Iris pigment epithelial cell (primary cell): ENCODE measurements at places on chromosomes 13 and 19.
A peak's percentile ranks its signal among the peaks of the same experiment; 100 is the strongest.

DNA sequence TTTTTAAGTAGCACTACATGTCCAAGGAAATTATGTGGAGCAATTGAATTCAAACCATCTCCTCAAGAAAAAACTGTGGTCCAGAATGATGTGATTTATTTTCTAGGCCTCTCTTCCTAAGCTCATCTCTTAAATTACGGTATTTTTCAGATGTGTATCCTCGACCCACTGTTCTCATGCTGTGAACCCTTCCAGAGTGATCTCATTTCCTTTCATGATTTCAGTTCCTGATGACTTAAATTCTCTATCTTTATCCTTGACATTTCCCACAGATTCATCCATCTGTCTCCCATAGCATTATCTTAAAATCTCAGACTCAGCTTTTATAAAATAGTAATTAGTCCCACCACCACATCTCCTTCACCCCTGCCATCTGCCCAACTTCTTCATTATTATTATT lies 117.6 kb upstream of the SPRY2 start:
- peak; percentile 74 for DNase-seq

GRCh38 chr19:39602224-39602623 lies at the start of gene LGALS13:
LGALS13 (plus strand) TSS chr19:39602524; CDS start chr19:39602569, 45 bp downstream.
- DNase-seq, result no peak

- DNase-seq, result peak; percentile 6
Observed at GRCh38 chr13:49733181-49733951, 42.1 kb upstream of the EBPL start.

GRCh38 chr19:34178274-34178610 lies 5.9 kb downstream of the LSM14A start:
- no peak for DNase-seq

GRCh38 chr19:52599241-52599640 lies 29.2 kb downstream of the ZNF701 start:
- DNase-seq, result no peak

DNA sequence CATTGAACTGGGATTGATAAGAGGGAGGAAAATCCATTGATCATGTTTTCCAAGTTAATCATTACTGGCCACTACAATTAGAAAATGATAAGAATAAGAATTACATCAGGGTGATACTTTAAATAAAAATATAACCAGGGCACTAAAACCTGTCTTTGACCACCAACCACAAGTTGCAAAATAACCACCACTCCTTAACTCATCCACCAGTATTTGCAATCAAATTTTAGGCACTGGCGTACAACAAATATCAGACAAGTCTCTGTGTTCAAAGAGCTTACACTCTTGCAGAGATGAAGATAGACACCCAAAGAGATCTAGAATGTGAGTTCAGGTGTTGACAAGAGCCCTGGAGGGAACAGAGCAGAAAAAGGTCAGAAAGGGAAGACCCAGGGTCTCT lies 514 bp downstream of the CEACAM3 start:
- no peak for DNase-seq

- peak; percentile 88 for DNase-seq
Observed at GRCh38 chr19:49614096-49614833, 23.3 kb downstream of the PRR12 start.

GRCh38 chr19:3798137-3798536 lies 12.0 kb upstream of the MATK start:
- DNase-seq, result no peak

GRCh38 chr19:43634872-43635560 lies 4.6 kb downstream of the CADM4 start:
- DNase-seq, result peak; percentile 17

DNA sequence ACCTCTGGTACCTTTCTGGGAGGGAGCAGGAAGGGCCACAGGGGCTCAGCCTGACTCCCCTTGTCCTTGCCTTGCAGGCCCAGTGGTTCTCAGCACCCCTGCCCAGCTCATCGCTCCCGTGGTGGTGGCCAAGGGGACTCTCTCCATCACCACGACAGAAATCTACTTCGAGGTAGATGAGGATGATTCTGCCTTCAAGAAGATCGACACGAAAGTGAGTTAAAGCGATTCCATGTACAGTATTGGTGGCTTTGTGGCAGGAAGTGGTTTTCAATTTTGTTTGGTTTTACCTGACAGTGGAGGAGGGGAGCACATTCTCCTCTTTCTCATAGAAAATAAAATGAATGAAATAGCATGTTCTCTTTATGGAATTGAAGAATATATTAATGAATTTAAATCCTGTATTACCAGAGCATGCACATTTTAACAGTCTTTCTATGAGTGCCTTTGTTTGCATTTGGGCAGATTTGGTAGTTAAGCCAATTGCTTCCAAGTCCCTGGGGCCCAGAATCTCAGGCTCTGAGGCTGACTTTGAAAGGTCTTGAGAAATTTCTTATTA lies 4.1 kb downstream of the MAB21L1 start:
- no peak for DNase-seq

DNA sequence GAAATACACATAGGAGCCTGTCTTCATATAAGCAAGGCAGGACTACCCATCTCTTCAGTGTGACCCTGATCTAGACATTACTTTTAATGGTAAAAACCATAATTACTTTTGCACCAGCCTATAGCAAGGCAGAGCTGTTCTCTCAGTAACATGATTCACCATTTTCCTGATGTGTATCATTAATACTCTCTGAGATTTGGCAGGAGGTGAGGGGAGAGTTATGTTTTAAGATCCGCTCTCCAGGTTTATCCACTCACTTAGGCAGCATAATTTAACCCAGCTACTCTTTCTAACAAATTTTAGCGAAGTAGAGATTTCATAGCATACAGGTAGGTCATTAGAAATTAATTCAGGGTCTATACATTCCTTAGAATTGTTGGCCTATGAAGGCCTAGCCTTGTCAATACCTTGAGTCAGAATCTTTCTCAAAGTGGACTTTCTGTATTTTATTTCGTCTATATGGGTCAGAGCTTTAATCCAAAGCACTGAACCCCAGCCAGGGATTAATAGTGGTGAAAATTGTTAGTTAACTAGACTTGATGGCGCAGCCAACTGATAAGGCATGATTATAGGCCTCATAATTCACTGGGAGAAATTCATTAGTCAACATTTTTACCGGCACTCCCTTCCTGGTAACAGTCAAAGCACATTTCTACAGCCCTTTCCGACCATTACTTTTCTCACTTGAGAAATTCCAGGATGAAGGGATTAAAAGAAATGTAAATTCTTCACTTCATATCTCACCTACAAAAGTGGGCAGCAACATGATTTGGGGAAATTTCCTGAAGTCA lies 955.1 kb downstream of the DIAPH3 start:
- DNase-seq, result no peak

DNA sequence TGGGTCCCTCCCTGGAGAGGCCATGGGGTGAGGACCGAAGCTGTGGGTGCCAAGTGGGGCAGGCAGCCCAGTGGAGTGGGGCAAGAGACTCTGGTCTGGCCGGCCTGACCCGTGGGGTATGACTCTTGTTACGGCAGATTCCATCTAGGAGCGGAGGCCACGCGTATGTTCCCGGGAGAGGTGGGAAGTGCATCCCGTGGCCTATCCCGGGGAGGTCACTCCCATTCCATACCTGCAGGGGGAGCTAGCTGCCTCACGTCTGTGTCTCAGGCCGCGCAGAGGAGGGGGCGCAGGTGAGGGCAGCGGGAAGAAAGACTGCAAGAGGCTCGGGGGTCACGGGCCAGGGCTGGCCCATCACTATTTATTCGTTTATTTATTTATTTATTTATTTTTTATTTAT lies 4.9 kb downstream of the CSNK1G2 start:
- no peak for DNase-seq

- no peak for DNase-seq
Observed at GRCh38 chr13:114082849-114083645, 49.4 kb downstream of the RASA3 start.

DNA sequence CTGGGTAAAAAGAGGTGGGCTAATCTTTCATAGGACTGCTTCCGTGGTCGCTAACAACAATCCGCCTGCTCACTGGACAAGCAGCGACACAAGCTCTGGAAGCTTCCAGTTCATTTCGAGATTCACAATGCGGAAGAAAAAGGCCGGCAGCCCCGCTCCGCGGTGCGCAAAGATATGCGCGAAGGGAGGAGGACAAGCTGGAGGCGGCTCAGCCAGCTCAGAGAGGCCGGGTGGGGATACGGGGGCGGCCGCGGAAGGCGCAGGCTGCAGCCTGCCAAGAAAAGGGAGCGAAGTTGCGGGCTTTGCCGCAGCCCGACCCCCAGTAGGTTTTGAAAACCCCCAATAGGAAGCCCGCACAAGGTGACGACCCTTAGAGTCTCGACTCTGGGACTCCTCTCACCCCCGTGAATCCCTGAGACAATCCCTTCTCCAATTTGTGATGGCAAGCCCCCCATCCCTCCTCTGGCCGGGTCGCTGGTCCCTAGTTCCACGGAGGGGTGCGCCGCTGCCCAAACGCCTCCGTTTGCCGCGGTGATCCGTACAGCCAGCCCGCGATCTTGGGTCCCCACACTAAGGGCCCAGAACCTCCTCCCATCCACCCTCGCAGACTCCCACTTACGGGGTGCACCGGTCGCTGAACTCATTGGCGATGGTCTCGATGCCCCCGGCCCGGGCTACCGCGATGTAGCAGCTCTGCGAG lies 697 bp downstream of the HSPH1 start:
- peak; percentile 81 for DNase-seq

- peak; percentile 96 for DNase-seq
Observed at GRCh38 chr19:3403489-3404323, 37.3 kb downstream of the NFIC start.

- no peak for DNase-seq
Observed at GRCh38 chr13:102912599-102912998, 66.8 kb downstream of the ERCC5 start.

DNA sequence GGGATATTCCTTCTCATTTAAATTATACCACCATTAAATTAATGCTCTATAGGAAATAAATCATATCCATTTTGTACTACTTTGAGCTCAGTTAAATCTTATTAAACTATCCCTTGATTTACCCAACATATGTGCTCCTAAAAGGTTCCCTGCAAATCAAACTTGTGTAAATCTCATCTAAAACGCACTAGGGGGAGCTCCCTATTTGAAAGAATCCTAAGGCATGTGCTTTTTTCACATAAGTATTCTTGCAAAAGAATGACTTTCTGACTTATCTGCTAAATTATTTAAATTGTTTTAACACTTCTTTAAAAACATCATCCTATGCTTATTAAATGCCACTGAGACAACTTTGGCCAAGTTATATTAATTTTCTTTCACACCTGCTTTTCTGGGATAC lies 7.9 kb downstream of the INTS6 start:
- DNase-seq, result peak; percentile 56

DNA sequence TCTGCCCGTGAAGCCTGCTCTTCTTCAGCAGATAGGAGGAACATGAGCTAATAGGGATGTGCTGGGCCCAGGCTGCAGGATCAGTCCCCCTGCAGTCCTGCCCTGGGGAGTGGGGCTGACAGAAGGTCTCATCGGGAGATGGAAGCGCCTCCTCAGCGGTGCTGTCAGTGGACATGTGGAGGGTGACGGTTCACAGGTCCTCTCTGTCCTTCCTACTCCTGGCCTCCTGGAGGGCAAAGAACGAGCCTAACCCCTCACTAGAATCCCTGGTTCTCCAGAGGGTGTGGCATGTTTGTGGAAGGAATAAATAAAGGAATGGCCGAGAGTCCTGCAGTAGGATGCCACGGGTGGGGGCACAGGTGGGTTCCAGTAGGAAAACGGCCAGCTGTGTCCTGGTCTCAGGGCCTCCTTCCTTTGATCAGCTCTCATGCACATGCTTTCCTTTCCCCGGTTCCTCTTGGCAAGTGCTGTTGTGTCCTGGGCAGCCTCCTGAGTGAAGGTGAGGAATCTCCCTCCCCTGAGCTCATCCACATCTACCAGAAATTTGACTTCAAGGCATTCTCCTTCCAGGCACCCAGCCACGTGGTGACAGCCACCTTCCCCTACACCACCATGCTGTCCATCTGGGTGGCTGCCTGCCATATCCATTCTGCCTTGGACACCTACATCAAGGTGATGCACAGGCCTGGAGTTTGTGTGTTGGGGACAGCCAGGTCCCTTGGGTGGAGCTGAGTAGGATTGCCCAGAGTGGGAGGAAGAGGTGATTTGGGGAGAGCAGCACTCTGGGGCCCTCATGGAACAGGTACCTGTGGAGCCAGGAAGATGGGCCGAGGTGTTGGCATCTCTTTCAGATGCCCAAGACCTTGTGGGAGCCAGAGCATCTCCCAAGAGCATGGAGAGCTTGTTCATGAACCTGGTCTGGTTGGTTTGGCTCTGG lies 28.6 kb upstream of the ZNF492 start:
- DNase-seq, result no peak

- DNase-seq, result no peak
Observed at GRCh38 chr13:113518076-113518803, 27.7 kb upstream of the DCUN1D2 start.

GRCh38 chr13:49649244-49649962 lies 21.1 kb downstream of the ARL11 start:
- DNase-seq, result peak; percentile 50

- peak; percentile 56 for DNase-seq
Observed at GRCh38 chr19:47284324-47284899, 9.7 kb downstream of the INAFM1 start.

DNA sequence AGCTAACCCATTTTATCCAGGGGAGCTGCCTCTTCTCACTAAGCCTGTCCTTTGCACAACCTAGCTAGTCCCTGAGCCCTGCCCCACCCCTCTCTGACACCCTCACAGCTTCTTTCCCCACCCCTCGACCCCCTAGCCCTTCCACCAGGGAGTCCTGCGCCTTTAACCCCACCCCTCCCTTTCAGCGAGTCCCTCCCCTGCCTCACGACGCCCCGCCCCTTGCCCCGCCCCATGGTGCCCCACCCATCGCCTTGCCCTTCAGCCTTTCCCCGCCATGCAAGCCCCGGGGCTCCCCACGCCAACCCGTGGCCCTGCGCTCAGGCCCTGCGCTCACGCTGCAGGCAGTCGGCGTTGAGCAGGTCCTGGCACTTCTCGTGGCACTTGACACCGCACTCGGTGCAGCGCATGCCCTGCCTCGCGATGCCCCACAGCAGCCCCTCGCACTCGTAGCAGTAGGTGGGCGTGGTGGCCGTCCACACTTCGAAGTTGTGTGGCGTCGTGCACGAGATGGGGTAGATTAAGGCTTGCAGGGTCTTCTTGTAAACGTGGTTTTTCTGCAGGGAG lies 40.0 kb downstream of the UNC13A start:
- DNase-seq, result no peak

- no peak for DNase-seq
Observed at GRCh38 chr13:99276706-99277105, 18.5 kb upstream of the GPR18 start.

DNA sequence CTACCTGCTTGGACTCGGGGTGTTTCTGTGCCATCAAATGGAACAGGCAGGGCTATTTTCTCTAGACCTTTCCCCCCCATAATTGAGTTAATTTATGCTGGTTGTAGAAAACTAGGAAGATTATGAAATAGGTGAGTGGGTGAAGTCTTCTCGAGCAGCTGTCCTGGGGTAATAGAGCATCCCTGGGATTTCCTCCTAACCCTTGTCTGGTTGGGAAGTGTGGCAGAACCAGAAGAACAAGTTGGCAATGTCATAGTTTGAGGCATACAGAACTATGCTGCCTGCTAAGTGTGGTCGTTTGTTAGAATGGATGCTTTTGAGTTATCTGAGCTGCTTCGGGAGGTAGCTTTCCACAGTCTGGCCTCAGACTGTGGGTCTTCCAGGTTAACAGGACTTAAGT lies 3.7 kb downstream of the GATAD2A start:
- no peak for DNase-seq
